Activated CD4-positive, alpha-beta T cell treated with anti-CD3 and anti-CD28 coated beads for 48 hours (primary cell): ENCODE measurements at places on chromosomes 4 and X.
A peak's percentile ranks its signal among the peaks of the same experiment; 100 is the strongest.

- DNase-seq = peak; percentile 26
Measured at GRCh38 chr4:8409264-8410065, 31.1 kb downstream of the ACOX3 start.

- DNase-seq = peak; percentile 13
Measured at GRCh38 chrX:65451663-65452062, 82.9 kb downstream of the LAS1L start.

DNA sequence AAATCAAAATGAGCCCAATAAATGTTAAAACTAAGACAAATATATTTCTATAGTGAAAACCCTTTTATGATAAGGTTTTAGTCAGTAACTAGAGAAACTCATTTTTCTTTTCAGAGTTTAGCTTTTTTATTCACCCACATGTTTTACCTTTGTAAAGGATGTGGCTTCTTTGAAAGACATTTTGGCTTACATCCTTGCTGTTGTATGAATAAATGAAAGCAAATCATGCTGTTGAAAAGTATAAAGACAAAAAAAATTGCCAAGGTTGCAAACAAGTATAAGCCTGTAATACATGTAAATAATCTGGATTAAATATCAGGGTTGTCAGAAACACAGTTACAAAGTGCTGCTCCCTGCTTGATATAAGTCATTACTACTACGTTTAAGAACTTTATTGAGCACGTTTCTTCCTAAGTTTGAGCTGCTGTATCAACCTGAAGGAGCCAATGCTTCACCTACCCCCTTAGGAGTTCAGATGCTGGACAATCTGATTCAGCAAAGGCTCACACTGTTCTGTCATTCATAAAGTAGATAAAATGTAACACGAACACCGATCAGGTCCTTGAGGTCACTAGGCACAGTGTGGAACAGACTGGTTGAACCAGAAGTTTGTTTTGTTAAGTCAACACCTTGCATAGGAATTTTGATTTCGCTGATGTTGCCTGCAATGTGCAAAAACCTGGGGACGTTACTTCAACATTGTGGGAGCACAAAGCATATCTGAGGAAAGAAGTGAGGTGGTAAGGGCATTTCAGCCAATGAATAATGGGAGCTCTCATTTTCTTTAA, 321.2 kb upstream of the BMP3 start:
- no peak for DNase-seq

- DNase-seq = no peak
Measured at GRCh38 chr4:147714575-147715401, 17.1 kb upstream of the ARHGAP10 start.

DNA sequence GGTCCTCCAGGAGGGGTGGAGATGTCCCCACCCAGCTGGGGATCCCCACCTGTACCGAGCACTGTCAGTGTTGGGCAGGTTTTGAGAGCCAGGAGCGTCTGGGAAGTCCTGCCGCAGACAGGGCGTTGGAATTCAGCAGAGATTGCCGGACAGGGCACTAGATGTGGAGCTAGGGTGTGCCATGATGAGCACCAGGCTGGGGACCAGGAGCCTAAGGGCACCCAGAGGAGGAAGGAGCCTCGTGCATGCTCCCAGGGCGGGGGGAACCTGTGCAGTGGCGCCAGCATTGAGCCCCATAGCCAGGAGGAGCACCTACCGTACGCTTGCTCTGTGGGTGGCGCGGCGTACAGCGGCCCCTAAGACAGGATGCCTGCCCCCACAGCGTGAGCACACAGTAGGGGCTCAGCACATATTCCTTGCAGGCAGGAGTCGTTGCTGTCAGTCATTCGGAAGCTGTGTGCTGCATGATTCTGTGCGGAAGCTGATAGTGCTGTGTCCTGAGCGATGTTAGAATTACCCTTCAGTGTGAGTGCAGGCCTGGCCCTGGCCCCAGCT, 18.8 kb upstream of the TADA2B start:
- DNase-seq = no peak

DNA sequence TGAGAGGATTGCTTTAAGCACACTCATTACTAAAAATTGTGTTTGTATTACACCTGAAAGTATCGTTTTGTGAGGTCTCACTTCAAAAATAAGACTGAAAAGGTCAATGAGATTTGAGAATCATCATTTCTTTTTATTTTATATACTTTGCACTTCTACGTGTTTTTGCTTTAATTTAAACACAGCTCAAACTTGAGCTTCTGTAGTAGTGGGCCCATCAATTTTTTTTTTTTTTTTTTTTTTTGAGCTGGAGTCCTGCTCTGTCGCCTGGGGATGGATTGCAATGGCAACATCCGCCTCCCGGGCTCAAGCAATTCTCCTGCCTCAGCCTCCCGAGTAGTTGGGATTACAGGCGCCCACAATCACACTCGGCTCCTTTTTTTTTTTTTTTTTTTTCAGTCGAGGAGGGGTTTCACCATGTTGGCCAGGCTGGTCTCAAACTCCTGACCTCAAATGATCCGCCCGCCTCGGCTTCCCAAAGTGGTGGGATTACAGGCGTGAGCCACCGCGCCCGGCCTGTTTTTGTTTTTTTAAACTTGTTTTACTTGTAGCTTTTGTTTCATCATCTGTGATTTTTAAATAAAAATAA, 1.5 kb downstream of the GSTCD start:
- DNase-seq = no peak

- no peak for DNase-seq
Measured at GRCh38 chr4:109877400-109877799, 29.5 kb downstream of the LRIT3 start.

DNA sequence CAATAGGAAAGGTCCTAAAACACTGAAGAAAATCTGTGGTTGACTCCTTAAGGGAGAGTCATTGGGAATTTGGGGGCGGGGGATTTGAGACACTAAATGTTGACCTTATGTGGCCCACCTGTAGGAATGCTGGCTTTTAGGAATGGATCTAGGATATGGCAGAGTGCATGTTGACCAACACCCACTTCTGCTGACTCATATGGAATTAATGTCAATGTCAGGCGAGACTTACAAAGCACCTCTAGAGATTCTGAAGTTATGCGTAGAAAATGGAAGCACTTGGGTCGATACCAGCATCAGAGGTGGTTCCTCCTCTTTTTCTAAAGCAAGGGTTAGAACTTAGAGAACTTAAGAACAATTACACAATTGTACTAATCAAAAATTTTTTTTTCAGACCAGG, 100.6 kb upstream of the CBR4 start:
- no peak for DNase-seq

- no peak for DNase-seq
Measured at GRCh38 chr4:26075583-26075982, 161.6 kb downstream of the SMIM20 start.

DNA sequence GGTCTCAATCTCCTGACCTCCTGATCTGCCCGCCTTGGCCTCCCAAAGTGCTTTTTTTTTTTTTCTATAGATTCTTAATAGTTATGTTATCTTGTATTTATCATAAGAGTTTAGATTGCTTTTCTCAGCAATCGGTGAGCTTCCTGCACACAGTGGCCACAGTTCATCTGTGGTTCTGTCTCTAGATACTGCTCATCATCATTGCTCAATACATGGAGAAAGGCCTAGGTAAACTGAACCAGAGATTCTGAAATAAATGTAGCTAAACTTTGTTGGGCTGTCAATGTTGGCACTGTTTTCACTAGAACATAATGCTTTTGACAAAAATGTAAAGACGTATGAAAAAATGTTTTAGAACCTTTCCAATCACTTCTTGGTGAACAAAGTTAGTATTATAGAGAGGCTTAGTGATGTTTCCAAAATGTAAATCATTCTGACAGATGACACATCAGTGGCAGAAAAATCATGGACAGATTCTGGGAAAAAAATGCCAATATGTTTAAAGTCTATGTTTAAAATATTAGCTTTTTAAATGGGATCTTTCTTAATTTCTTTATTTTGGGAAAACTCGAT, 50.0 kb upstream of the LIMCH1 start:
- DNase-seq = no peak

DNA sequence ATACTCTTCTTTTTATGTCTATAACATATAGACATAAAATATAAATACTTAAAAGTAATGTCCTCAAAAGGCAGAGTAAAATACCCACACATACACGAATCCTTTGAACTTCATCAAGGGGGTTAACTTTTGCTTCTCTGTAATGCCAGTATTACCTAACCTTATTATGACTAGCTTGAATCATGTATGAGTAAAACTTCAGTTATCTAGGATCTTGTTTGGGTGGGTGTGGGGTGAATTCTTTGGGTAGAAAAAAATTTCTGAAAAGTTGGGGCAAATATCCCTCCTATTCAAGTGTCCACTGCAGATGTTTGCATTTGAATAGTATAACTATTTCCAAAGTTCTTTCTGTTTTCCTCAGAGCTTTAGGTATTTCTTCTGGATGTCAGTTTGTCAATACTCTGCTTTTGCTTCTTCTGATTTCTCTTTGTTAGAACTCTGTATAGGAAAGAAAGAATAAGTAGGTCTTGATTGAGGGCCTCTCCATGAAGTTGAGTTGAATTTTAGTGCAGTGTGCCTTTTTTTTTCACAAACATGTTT, 173.8 kb downstream of the ADGRL3 start:
- DNase-seq = no peak

DNA sequence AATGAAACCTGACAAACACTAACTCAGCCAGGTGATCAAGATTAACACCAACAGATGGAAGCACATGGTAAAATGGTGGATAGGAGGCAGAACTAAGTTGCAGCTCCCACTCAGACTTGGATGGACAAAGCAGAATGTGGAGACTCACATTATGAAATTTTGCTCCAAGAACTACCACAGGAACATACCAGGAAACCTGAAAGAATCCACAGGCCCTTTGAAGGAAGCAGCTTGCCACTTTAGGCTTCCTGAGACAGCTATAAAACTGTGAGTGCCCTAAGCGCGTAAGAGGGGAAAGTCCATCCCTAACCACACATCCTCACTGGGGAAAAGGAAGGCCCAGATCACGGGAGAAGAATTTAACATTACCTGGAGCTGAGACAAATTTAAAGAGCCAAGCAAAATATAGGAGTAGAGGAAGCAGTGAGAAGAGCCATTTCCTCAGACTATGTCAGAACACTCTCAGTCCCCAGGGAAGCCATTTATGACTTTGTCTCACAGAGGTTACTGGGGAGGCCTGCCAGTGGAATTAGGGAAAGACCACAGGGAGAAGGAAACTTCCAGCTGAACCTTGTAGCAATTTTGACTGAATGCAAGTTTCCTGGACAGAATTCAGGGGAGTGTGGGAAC, 224.5 kb downstream of the TEX13C start:
- no peak for DNase-seq

GRCh38 chrX:130775849-130776248, 127.2 kb downstream of the ENOX2 start:
- DNase-seq = no peak

DNA sequence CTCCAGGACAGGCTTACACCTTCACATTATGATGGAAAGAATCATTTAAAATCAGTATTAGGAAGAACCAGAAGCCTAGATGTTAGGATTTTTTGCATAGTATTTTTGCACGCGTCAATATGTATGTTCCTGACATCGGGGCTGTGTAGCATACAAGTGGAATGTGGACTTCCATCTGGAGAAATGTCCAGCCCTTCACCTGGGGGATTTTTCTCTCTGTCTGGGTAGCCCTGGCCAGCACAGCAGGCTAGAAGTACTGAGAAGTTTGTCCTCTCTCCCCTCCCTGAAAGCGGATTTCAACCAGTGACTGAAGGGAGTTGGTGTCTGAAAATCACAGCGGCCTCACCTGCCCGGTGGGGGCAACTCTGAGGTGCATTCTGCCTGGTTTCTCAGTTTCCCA, 10.4 kb upstream of the KLHL8 start:
- no peak for DNase-seq

GRCh38 chr4:83440148-83440814, 15.3 kb downstream of the HELQ start:
- no peak for DNase-seq

DNA sequence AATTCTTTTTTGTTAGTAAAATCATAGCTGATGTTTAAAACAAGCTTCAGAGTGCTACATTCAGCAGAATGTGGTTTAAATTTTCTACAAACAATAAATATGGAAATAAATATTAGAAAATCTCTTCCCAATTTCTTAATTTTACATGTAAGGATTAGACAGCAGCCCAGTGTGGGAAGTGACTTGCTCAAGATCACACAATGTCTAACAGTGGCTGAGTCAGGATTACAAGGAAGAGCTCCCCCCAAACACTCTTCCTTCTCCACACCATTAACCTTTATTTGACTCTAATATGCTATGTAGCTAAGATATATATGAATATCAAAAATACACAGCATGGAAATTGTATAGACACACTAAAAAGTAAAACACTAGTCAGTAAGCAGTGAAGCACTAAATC, 59.5 kb downstream of the SLC10A7 start:
- no peak for DNase-seq

DNA sequence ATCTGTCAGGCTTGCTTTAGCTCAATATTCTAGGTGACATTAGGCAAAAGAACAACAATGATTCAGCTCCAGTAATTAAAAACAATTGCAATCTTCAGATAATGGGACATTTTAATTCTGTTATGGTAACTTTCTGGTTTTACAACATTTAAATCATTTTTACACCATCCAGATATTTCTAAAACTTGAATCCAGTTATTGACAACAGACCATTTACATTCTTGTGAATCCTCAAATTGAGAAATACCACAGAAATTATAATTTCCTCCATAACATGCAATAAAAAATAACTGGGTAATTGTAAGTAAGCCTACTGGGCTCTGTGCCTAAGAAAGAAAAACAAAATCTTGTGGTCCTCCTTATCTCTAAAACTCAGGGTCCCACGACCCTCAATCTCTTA, 195.0 kb upstream of the S100G start:
- DNase-seq = no peak

GRCh38 chr4:168859888-168860694, 150.0 kb downstream of the CBR4 start:
- DNase-seq = no peak

DNA sequence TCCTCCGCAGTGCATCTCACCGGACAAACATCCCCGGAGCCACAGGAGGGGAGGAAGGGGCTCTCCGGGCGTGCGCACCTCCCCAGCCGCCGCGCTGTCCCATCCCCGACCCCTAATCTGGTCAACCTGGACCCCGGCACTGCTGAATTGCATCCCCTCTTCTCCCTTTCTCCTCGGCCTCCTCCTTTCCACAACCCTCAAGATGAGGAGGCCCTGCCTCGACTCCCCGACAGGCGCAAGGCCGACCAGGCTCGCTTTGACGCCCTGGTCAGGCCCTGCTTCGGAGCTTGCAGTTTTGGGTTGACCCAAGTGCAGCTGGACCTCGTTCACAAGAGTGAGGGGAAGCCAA, 2.3 kb downstream of the PDGFRA start:
- no peak for DNase-seq
